ENCODE measurements at places on chromosomes 11 and 22. TPM values are rescaled to one million over a fixed set of nuclear protein-coding genes. Genes with fewer than 3 reads are reported as not detected.

GRCh38 chr11:8368194-8368593 lies 104.5 kb upstream of the LMO1 start:
- H3K27me3 ChIP-seq, result no peaks in the 10 kb centered on the region
- H3K4me1 ChIP-seq, result no peaks in the 10 kb centered on the region
- no peak overlapping the region for H3K4me3 ChIP-seq
- no peaks in the 10 kb centered on the region for H3K36me3 ChIP-seq
- no peak for DNase-seq

DNA sequence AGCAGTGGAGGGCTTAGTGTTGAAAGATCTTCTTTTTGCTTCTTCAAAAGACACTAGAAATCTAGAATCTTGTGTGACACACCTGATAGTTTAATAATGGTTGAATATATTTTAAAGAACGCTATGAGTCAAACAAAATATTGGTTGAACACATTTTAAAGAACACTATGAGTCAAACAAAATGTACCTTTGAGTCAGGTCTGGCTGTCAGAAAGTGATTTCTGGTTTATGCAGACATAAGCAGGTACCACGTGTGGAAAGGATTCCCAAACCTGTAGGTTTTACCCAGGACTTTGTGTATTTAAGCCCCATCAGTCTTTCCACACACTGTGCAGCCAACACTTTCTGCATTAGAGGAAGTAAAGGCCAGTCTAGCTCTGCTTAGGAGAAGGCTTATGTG lies 366.7 kb upstream of the TENM4 start:
- no peaks in the 10 kb centered on the region for H3K36me3 ChIP-seq
- H3K27ac ChIP-seq, result no peak overlapping the region
- no peaks in the 10 kb centered on the region for H3K4me1 ChIP-seq
- no peak for DNase-seq
- H3K4me3 ChIP-seq, result no peak overlapping the region

CELSR1 gene
- total RNA-seq, result 1.2 TPM

DNA sequence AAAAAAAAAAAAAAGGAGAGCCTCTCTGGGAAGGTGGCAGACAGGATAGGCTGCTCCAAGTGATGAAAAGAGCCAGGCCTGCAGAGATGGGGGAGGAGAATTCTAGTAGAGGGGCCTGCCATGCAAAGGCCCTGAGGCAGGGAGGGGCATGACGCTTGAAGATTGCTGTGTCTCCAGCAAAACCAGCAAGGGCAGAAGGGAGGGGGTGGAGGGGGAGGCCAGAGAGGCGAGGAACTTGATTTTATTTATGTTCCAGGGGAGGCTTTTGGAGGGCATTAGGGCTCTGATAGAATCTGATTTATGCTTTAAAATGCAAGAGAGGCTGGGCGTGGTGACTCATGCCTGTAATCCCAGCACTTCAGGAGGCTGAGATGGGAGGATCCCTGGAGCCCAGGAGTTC lies 16.7 kb upstream of the PACSIN2 start:
- H3K27ac ChIP-seq, result no peak overlapping the region
- no peaks in the 10 kb centered on the region for H3K4me1 ChIP-seq
- no peaks in the 10 kb centered on the region for H3K36me3 ChIP-seq
- DNase-seq, result no peak

GRCh38 chr11:115469361-115469760 lies 34.9 kb downstream of the CADM1 start:
- H3K36me3 ChIP-seq, result no peaks in the 10 kb centered on the region
- no peak for DNase-seq
- H3K27me3 ChIP-seq, result no peaks in the 10 kb centered on the region
- no peak overlapping the region for H3K27ac ChIP-seq
- H3K4me1 ChIP-seq, result no peaks in the 10 kb centered on the region
- H3K4me3 ChIP-seq, result no peak overlapping the region

GRCh38 chr11:116403794-116404461 lies 368.9 kb downstream of the BUD13 start:
- H3K27me3 ChIP-seq, result no peaks in the 10 kb centered on the region
- no peak overlapping the region for H3K27ac ChIP-seq
- H3K4me1 ChIP-seq, result no peaks in the 10 kb centered on the region
- no peak overlapping the region for H3K4me3 ChIP-seq

GRCh38 chr11:21769188-21769587 lies 423.7 kb upstream of the ANO5 start:
- no peak for DNase-seq
- H3K4me1 ChIP-seq, result no peaks in the 10 kb centered on the region
- no peak overlapping the region for H3K27ac ChIP-seq
- no peaks in the 10 kb centered on the region for H3K36me3 ChIP-seq
- H3K27me3 ChIP-seq, result no peaks in the 10 kb centered on the region

GRCh38 chr11:2511421-2512369 lies 66.9 kb downstream of the KCNQ1 start:
- no peak overlapping the region for H3K4me3 ChIP-seq
- H3K36me3 ChIP-seq, result no peaks in the 10 kb centered on the region
- H3K27ac ChIP-seq, result no peak overlapping the region
- DNase-seq, result peak; percentile 15
- no peaks in the 10 kb centered on the region for H3K27me3 ChIP-seq

DNA sequence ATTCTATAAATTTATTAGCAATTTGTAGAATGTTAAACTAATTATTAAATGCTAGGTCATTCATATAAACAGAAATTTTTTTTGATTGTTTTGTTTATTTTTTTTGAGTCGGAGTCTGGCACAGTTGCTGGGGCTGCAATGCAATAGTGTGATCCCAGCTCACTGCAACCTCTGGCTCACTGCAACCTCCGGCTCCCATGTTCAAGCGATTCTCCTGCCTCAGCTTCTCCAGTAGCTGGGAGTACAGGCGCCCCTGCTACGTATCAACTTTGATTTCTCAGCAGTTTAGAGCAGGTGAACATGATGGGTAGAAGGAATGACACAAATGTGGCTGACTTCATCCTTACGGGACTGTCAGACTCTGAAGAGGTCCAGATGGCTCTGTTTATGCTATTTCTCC lies at the start of gene OR8H3:
TSS of gene OR8H3 (plus strand) at position 301 of the 400 bp plus-strand sequence. CDS start at position 301, 0 bp downstream.
- no peaks in the 10 kb centered on the region for H3K27me3 ChIP-seq
- no peaks in the 10 kb centered on the region for H3K36me3 ChIP-seq
- DNase-seq, result no peak
- no peak within 1 kb of the TSS for H3K27ac ChIP-seq

API5 gene
- 35.3 TPM for total RNA-seq

DNA sequence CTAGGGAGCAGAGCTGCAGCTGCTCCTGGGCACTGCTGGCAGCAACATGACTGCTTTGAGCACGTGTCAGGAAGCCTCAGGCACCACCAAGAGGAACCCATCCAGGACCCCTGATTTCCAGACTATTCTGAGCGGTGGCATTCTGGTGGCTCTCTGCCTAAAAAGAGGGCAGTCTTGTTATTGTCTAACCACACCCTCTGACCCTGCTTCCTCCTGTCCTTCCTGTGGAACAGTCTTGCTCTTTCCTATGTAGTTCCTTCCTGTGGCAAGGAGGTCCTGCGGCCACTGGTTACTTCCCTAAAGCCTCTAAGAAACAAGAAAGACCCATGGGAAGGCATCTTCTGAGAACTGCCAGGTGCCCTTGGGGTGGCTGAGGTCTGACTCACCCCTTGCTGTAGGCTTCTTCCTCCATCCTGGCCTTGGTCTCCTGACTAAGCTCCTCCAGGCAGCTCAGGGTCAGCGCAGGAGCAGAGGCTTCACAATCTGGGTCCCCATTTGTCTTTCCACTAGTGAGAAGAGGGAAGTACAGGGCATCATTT lies 13.1 kb upstream of the LYVE1 start:
- no peak overlapping the region for H3K4me3 ChIP-seq
- DNase-seq, result no peak
- no peaks in the 10 kb centered on the region for H3K36me3 ChIP-seq
- no peaks in the 10 kb centered on the region for H3K27me3 ChIP-seq

SAA2 gene
- 20.8 TPM for total RNA-seq
